CD4-positive, alpha-beta T cell treated with Interleukin-6 at 100 ng/mL for 8 hours (primary cell): ENCODE measurements at places on chromosomes 3 and 15.

DNA sequence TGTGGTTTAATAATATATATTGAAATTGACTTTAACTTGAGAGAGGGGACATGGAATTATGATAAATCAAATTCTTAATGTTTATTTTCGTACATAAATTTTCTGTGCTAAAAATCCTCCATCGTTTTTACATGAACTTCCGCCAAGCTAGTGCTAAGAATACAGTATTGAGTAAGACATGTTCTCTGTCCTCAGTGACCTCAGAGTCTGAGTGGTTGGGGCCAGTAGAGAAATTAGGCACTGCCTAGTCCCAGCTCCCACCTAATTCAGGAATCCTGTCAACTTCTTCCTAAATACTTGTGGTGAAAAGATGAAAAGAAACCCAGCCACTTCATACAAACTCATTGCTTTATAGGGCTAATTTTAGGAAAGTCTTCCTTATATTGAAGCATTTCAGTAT, 110.3 kb downstream of the PPP2R3A start:
- no peak for DNase-seq

DNA sequence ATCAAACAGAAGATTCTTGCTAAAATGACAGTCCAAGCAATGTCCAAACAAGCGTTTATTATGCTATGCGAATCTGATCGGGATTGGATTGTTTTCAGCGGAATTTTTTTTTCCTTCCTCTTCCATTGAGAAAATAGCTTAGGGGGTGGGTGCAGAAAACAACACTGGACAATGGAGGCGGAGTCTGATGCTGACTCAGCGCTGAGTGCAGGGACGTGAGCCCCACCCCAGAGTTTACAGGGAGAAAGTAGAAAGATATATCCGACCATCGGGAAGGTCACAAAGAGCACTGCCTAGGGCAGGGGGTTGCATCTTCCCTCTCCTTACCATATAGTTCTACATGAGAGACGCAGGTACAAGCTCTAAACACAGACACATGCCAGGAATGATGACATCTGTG, 117.0 kb downstream of the FOXP1 start:
- DNase-seq = no peak

DNA sequence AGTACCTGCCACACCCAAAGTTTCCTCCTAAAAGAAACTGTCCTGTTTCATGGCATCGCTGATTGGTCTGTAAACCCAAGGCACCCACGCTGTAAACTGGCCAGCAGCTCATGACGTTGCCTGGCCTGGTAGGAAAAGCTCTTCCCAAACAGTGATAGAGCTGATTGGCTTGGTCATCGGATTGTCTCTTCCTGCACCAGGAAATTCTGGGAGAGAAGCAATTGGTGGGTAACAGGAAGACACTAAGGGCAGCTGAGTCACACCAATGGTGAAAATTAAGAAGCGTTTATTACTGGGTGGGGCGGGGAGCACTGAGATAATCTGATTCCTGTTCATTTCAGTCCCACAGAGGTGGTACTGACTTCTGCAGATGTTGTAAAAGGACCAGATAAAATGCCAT, 31.0 kb downstream of the KLHL6 start:
- no peak for DNase-seq

DNA sequence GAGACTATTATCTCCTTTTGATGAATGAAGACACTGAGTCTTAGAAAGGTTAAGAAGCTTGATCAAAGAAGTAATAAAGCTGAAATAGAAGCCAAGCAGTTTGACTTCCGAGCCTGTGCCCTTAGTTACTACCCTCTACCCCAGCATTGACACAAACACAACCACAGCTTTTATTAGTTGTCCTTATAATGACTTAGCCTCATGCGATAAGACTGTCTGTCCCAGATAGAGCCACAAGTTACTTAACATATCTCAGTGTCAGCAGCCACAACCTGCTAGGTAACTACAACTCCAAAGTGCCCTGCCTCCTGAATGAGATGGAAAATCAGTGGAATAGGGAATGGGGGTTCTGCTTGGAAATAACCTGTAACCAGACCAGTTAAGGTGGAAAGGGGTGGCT, 781.6 kb upstream of the CFAP20DC start:
- no peak for DNase-seq

GRCh38 chr3:51675201-51675611, 4.2 kb downstream of the TEX264 start:
- DNase-seq = no peak

- DNase-seq = no peak
Measured at GRCh38 chr3:47267490-47267824, 15.1 kb downstream of the KIF9 start.
